Fibroblast of skin of left quadriceps (primary cell): ENCODE measurements at places on chromosomes 3 and 15.

DNA sequence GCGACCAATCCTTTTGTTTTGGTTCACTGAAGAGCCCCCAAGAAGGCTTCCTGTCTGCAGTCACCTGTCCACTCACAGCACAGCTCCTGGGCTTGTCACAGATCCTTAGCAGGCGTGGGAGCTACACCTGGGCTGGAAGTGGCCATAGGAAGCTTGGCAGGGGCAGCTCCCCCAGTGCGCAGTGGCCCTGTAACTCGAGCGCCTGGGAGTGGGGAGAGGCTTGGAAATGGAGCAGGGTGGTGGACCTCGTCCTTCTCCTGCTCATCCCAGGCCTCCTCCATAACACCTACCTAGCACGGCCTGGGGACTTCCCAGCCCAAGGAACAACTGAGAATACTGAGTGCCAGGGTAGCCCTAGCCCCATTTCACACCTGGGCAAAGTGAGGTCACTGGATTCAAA is 19.3 kb upstream of the TGM5 start:
- no peak for DNase-seq

DNA sequence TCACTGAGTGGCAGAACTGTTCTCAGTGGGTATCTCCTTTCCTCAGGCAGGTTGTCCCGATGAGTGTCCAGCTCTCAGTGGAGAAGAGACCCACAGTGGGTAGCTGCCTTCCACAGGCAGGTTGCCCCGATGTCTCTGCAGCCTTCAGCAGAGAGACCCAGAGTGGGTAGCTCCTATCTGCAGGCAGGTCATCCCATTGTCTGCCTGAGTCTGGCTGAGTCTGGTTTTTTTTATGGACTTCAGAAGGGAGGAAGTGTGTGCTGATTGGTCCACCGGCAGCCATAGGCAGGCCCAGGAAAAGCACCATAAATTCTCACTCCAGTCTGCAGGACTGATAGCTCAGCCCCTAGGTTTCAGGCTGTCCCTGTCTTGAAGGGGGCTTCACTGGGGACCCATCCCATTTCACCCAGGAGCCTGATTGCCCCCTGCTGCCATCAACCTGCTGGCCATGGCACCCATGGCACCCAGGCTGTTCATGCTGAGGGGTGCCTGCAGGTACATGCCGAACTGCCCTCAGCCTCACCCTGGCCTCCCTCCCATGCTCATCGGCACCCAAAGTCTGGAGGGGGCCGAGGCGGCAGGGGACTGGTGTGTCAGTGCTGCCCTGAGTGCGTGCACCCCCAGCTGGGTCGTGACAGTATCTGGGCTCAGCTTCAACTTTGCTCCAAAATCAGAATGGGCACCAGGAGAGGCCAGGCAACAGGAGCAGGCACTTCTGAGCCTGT is 3.6 kb upstream of the LIMD1 start:
- no peak for DNase-seq

DNA sequence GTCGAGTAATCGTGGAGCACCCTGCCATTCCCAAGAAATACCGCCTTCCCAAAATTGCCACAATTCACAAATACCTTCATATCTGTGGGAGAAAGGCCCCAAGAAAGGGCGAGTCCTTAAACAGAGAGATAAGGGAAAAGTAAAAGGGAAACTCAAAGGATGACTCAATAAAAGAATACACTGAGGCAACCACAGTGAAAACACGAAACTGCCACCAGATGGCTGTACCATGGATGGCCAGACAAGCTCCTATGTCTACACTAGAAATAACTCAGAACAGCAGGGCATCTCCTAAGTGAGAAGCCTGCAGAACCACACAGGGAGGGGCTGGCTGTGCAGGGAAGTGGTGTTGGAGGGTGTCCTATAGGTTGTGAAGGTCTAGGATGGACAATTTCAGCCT is 25.0 kb downstream of the SRGAP3 start:
- DNase-seq, result no peak

- no peak for DNase-seq
Measured at GRCh38 chr15:53693729-53694475, 65.6 kb downstream of the WDR72 start.

GRCh38 chr3:49626101-49626581 is 48.0 kb upstream of the APEH start:
- peak; percentile 60 for DNase-seq

- no peak for DNase-seq
Measured at GRCh38 chr3:132598181-132598580, 1.1 kb downstream of the ACKR4 start.

DNA sequence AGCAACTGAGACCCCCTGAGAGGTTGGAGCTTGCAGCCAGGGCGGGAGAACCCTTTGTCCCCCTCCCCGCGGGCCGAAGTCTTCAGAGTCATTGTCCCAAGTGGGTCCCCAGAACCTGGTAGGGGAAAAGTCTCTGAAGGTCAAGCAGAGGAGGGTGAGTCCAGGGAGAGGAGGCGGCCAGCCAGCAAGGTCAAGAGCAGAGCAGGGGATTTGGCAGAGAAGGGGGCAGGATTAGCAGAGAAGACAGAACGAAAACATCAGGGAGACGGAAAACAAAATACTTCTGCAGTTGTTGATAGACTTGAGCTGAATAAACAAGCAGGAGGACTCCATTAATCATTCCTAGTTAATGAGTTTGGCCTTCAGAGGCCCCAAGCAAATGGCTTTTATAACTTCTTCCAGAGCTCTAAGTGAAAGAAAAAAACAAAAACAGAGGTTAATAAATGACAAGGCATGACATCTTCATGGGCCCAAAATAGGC is 66.7 kb downstream of the GRIP2 start:
- no peak for DNase-seq

DNA sequence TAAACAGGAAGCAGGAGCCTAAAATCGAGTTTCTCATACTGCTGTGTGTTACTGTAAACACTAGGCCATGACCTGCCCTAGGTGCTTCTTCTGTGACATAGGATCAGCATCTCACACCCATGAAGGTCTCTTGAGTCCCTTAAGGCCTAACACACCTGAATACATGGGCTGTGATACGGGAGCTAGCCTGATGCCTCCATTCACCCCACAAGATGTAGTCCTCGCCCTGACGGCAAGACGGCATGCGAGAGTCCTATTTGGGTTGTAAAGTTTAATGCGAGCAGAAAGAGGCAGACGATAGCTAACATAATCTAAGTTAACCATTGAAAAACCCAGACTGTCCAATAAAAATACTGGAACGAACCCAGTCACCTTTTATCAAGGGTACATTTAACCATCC is 241.1 kb upstream of the ICE2 start:
- no peak for DNase-seq

DNA sequence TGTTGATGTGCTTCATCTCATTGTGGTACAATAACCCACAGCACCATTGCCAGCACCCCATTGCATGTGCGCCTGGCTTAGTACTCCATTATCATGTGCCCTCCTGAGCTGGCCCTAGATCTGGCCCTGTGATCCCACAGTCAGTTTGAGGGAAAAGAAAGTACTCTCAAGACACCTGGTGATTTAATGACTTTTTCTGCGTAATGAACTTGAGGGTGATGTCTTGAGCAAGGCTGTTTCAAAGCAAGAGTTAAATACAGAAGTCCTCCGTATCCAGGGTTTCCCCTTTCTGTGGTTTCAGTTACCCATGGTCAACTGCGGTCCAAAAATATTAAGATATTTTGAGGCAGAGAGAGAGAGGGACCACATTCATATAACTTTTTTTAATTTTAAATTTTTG is 16.3 kb downstream of the C3orf20 start:
- no peak for DNase-seq

- no peak for DNase-seq
Measured at GRCh38 chr3:185767002-185767688, 57.7 kb downstream of the IGF2BP2 start.

DNA sequence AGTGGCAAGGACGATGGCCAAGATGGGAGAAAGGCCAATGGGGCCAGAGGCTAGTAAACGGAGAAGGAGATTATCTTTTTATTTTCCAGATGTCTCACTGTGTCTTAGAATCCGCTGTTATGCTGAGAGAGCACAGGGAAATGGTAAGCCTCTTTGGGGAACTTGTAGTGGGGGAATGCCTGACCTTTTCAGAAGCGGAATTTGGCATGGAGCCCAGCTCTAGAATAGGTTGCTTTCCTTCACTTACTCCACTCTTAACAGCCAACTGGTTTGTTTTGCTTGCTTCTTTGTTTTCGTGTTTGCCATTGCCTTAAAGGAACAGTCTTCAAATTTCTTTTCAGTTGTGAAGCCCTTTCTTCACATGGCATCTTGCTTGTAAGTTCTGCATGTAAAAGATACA is 316.2 kb upstream of the THRB start:
- no peak for DNase-seq

DNA sequence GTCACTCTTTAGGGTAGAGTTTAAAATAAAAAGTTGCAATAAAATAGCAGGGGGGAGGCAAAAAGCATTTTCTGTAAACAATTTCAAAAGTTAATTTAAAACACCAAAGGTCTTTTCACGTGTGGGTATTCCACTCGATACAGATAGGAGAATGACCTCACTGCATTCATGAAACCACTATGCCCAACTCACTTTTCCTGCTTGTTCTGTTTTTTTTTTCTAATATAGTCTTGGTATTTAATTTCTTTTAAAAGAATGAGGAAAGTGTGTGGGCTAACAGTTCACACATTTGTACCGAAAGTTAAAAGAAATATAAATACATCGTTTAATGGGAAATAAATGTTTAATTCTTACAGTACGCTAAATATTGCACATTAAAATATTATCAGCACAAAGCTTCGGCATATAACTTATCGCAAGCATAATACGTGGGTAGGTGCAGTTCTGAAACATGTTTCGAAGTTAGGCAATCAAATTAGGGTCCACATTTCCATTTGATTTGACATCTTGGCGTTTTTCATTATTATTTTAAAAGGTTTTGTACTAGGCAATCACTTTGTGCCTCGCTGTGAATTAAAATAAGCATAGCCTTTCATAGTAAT is 41.4 kb downstream of the VGLL4 start:
- DNase-seq, result no peak

DNA sequence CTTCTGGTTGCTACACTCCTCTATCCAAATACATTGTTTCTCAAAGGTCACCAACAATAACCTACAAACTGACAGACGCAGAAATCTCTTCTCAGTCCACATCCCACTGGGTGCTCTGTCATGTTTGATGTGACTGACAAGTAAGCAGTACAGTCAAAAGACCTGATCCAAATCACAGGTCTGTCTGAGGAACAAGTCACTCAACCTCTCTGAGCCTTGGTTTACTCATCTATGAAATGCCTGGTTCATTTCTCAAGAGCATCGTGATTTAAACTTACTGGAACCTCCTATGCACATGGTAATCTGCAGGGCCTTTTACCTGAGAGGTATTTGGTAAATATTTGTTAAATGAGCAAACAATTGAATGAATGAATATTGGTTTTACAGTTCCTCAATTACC is 5.5 kb downstream of the LRRC31 start:
- DNase-seq, result no peak

DNA sequence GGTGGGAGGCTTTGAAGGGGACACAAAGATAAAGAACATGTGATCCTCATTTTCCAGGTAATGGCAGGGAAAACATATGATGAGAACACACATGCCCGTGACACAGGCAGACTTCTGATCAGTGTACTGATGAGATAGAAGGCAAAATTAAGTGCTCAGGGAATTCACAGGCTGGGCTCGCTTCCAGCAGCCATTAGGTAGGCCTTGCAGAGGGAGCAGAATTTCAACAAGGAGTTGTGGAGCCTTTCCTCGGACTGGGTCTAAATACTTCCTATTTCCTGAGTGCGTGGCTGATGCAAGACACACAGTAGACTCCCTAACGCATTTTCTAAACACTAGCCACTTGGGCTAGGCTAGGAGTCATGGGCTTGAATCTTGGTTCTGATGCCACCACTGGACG is 74.0 kb upstream of the ETV5 start:
- no peak for DNase-seq

GRCh38 chr15:68821190-68821840 is 620 bp upstream of the ANP32A start:
- DNase-seq, result no peak

GRCh38 chr3:51955175-51955892 is at the start of gene GPR62:
TSS of gene GPR62 (plus strand) at chr3:51955381. CDS start at chr3:51955653, 272 bp downstream.
- no peak for DNase-seq

GRCh38 chr15:31472636-31473384 is 146.2 kb downstream of the KLF13 start:
- DNase-seq, result no peak

DNA sequence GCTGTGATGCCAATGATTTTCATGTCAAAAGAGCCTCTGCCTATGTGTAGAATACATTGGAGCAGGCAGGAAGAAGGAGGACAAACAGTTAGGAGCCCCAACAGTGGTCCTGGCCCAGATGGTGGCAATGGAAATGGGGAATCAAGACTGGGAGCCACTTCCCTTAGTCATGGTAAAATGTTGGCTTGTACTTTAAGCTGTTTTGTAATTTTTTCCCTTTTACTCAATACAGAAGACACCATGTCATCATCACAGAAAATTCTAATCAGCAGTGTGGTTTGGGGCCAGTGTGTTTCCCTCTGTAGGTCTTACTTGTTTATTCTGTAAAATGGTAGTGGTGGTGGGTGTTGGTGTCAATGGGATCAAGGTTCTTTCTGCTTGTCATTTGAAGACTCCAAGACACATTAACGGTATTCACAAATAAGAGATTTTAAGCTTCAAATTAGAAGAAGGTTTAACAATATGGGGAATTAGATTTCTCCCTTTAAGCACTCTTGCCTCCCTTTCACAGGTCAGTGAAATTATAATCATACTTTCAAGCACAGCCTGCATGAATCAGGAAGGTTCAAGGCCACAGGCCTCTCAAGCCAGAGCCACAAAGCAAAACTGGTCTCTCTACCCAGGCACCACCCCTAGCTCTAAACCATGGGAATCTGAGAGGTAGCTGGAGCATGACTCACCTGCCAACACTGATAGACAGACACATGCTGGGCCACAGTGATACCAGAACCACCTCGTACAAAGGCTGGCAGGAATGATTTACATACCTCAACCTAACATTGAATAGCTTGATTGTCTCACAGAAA is 24.9 kb downstream of the SIAH2 start:
- no peak for DNase-seq

DNA sequence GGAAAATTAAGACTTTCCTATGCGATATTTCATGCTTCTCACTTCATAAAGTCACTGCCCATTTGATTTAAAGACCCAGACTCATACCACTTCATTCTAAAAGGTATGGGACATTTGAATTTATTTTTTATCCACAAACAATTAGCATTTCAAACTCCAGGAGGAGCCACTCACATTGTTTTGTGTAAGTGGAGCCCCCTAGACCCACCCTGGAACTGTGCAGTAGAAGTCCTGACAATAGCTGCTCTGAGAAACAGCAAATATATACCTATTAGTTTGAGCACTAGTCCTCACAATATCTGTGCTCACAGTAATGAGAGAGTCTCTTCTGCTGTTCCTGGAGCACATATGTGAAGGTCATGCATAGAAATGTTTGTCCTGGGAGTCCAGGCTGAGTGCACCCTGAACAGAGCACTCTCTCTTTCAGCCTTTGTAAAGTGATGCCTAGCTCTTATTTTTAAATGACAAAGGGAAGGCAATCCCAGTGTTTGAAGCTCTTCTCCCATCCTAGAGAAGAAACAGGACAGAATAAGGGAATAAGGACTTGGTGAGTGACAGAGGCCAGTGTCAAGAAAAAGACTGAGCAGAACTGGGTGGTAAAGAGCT is 127.5 kb upstream of the STRIT1 start:
- DNase-seq, result no peak
